ENCODE measurements at places on chromosomes 1 and 21.

DNA sequence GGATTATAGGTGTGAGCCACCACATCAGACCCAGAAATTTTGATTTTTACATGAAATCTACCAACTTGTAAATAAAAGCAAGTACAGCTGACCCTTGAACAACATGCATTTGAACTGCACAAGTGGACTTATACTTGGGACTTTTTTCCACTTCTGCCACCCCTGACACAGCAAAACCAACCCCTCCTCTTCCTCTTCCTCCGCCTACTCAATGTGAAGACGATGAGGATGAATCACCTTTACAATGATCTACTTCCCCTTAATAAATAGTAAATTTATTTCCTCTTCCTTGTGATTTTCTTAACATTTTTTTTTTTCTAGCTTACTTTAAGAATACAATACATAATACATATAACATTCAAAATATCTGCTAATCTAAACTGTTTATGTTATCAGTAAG, 17.5 kb upstream of the YRDC start:
- no peak for DNase-seq

GRCh38 chr1:165879946-165880345, 52.5 kb downstream of the UCK2 start:
- DNase-seq = no peak

- DNase-seq = no peak
Measured at GRCh38 chr1:228453022-228453560, 34.1 kb upstream of the RNF187 start.

DNA sequence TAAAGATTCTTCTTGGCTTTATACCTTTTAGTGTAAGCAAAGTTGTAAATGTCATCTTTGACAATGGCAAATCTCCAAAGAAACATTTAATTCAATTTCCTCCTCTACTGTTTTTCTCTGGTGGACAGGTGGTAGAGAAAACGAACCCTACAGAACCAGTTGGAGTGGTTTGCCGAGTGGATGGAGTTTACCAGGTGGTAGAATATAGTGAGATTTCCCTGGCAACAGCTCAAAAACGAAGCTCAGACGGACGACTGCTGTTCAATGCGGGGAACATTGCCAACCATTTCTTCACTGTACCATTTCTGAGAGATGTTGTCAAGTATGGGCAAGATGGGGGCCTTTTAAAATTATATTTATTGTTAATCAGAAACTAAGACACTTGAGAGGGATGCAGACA, 25.8 kb downstream of the UAP1 start:
- DNase-seq = no peak

- DNase-seq = no peak
Measured at GRCh38 chr1:94304553-94304952, 67.2 kb upstream of the ARHGAP29 start.

DNA sequence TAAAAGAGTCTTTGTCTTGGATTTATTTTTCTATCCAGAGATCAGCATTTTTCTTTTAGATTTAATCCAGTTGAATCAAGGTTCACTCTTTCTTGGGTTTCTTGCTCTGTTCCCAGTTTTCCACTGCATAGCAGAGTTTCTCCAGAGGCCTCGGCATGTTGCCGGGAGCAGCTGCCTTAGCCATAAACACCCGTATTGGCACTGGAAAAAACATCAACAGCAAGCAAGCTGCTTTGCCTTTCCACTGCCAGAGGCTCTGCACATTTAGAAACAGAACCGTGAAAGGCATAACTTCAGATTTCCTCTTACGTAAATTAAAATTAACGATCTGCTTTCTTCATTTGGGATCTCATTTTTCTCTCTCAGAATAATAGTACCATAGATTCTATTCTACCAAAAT, 181.8 kb upstream of the L1TD1 start:
- DNase-seq = no peak

DNA sequence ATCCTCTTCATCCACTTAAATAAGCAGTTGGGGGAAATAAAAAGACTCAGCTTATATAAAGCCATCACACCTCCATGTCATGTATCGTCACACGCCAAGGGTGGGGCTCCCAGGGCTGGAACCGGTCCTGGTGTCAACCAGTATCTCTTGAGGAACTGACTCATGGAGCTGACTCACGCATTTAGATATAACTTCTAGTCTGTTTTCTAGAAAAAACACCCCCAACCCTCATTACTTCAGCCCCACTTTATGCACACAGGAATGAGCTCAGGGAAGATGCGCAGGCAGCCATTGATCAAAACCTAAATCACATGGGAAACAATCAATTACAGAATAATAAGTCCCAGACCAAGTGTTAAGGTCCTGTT, 6.9 kb upstream of the IL22RA1 start:
- DNase-seq = no peak

- DNase-seq = no peak
Measured at GRCh38 chr21:14120091-14120734, 90.5 kb downstream of the LIPI start.

DNA sequence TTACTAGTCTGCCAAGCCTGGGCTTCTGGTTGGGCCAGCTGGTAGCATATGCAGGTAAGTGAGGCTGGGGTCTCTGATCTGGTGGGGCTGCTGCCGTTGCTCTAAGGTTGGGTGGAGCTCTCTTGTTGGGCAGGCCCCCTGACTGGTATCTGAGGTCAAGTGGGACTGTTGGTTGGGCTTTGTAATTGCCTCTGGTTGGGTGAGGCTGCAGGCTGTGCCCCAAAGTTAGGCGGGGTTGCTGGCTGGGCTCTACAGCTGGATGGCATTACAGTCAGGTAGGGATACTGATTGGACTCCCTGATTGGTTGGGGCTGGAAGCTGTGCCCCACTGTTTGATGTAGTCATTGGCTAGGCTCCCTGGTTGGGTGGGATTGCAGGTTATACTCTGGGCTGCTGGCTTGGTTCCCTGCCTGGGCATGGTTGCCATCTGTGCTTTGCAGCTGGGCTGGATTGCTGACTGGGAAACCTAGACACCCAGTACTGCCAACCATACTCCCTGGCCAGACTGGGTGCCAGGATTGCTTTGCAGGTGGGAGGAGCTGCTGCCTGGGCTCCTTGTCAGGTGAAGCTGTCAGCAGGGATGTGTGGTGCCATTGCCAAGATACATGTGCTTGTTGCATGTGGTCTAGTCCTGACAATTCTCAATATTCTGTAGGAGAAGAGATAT, 130.5 kb downstream of the RABGAP1L start:
- DNase-seq = no peak

DNA sequence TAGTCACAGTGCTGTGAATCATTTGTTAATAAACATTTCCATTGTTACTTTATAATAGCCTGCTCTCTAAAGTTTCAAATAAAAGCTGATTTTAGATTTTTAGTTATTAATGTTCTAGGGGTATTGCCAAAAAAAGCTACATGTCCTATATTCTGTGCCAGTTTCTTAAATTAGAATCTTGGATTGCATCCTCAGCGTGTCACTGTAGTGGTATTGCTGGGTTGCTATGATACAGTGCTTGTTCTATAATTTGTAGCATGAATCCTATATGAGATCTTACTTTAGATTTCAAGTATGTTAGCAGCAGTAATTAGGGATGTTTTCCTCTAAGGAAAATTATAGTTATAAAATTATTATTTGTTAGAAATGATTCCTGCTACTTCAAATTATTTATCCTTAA, 16.4 kb downstream of the PPP2R5A start:
- no peak for DNase-seq

- no peak for DNase-seq
Measured at GRCh38 chr1:94922761-94923331, 4.1 kb downstream of the CNN3 start.

DNA sequence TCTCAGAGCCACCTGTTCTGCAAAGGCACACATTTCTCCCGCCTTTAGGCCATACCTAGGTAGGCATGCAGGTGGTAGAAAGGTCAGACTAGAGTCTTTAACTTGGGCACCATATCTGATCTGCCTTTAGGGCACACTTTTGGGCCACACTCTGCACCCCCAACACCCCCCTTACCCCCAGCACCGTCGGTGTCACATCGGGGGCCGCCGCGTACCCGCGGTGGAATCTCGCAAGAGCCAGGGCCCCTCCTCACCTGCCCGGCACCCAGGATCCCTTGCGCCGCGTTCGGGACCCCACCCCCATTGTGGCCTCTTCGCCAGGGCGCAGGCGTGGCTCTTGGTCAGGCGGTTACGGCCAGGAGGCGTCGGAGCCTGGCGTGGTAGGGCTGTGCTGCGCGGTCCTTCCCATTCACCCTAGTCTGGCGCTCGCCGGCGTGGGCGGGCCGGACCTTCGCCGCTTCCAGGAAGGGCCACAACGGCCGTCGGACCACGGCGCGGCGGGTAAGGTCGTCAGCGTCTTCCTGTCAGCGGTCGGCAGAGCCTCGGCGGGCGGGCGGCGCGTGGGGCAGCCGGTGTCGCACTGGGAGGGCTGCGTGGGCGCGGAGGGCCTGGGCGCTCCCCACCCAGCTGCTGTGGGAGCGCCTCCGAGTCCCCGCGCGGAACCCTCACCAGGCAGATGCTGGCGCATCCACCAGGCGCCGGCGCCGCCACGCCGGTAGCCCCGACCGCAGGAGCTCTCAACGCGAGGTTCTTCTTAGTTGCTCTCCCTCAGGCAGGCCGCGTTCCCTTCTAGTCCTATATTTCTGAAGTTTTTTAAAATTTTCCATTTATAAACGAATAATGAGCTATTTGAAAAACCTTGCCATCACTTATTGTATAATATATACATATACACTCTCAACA, at the start of gene DNAH14:
TSS of gene DNAH14 (plus strand) at position 341 of the 903 bp plus-strand sequence. CDS start 23,028 bp downstream, outside the sequence.
- no peak for DNase-seq

- DNase-seq = no peak
Measured at GRCh38 chr1:210690236-210690635, 361.5 kb downstream of the HHAT start.

GRCh38 chr1:111089638-111090037, 50.3 kb downstream of the DRAM2 start:
- no peak for DNase-seq

GRCh38 chr1:223402790-223403142, 9.6 kb downstream of the CCDC185 start:
- no peak for DNase-seq

GRCh38 chr1:151673407-151673806, 43.2 kb downstream of the CELF3 start:
- DNase-seq = no peak

DNA sequence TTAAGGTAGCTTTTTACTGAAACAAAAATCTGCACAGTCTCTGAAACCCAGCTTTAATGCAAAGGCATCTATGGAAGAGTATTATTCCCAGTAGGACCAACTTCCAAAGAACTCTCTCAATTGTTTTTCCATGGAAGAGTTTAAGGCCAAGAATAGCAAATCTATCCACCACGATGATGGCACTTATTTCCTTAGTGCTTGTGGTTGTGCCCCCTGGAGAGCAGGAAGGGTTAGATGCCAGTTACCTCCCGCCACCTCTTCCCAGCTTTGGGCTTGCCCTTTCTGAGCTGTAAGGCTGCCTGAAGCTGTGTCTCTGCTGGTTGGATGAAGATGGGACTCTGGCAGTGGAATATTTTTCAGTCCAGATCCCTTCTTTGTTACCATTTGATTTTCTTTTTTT, 4.8 kb upstream of the ATP1A1 start:
- DNase-seq = no peak

- DNase-seq = no peak
Measured at GRCh38 chr1:24351247-24351646, 32.1 kb downstream of the GRHL3 start.

DNA sequence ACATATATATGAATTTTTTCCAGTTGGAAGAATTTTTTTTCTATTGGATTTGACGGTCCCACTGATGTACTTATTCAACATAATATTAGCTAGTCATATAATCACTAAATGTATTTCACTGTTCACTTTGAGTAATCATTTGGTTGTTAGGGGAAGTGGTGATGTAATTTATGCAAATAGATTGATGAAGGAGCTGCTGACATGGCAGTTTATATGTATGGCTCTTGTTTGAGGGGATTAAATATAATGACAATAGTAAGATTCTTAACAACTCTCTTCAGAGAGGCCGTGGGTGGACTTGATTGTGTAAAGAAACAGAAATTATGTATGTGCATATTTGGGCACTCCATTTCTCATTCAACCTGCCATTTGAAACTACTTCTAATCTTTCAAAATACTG, 653.6 kb upstream of the ADGRL4 start:
- DNase-seq = no peak

DNA sequence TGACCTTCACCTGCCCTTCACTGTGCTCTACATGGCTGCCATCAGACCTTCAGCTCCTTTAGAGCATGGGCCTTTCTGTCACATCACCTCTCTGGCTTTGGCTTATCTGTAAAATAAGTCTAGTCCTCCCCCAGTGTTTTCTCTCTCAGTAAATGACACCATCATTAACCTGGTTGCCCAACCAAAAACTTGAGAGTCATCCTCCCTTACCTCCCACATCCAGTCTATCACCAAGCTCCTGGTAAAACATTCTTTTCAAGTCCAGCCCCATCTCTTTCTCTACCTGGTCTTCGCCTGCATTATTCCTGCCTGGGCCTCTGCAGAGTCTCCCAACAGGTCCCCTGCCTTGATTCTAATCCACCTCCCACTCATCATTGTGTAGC, 13.1 kb downstream of the SLC26A9 start:
- DNase-seq = no peak

GRCh38 chr1:236284291-236284721, 2.5 kb upstream of the ERO1B start:
- no peak for DNase-seq

GRCh38 chr1:215568299-215568692, 1.2 kb downstream of the KCTD3 start:
- DNase-seq = no peak

- DNase-seq = no peak
Measured at GRCh38 chr1:58722414-58722813, 22.6 kb upstream of the MYSM1 start.

DNA sequence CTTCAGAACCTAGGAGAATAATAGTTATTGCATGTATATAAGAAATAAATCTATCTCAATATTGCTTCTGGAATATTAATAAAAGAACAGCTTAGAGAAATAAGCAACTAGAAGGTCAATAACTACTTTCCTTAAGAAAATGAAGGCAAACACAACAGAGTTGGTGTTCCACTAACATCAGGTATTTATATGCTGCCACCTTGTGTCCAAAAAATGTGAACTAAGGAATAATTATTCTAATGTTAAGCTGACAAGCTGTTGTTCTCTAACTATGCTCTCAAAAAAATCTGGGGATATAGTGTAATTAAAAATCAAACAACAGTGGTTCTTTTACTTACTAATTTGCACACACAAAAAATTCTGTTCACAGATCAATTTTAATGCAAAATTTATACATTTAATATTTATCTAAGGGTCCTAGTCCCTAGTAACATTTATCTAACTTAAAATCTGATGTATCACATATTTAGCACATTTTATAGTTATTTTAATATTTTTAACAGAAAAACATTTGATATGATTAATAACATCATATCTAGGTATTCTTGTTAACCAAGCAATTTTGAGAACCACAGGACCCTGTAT, 39.6 kb downstream of the UCHL5 start:
- DNase-seq = no peak

DNA sequence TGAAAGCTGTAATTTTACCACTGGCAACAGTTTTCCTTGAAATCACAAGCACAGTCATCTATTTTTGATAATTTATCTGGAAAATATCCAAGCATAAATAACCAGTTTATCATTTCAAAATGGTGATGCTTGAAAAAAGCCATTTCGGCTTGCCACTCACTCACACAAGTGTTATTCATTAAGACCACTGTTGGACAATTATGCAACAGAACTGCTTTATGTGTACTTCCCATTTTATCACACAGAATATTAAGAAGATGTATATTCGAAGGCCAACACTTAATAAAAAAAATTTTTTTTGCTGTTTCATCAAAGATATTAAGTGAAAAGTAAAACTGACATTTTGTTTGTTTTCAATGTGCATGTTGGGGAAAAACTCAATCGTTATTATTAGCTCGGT, 62.3 kb downstream of the EIF4G3 start:
- no peak for DNase-seq

- no peak for DNase-seq
Measured at GRCh38 chr1:13554798-13555197, 28.8 kb upstream of the PDPN start.

GRCh38 chr1:170162459-170163246, 16.9 kb downstream of the NTMT2 start:
- DNase-seq = no peak

Measured in nucleus accumbens (tissue), 56 donors.